ENCODE measurements at places on chromosomes 2 and 18.

DNA sequence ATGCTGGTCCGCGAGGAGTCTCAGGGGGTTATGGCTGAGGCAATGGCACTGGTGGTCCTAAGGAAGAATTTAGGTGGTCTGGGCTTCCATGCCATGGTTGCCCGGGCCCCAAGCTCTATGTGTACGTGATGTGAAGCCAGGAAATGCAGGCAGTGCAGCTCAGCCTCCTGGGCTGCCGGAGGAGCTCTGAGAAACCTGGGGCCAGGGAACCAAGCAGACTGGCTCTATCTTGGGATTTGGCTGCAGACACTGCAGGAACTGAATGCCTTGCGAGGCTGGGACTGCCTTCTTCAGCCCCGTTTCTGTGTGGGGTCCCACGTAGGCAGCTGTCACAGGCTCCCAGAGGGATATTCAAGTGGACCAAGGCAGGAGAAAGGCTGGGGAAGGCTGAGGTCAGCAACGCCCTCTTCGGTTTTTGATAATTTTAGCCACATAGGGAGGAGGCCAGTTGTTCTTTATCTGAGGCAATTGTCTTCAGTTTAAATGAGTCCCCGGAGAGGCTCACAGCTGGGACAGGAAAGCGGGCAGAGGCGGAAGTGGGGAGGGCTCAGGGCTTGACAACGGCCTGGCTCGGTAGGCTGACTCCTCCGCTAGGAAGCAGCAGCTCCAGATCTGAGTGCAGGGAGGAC is 77.7 kb downstream of the RHOB start:
- no peak overlapping the region for H3K4me3 ChIP-seq
- H3K27ac ChIP-seq = no peak overlapping the region
- H3K36me3 ChIP-seq = no peaks in the 10 kb centered on the region
- H3K4me1 ChIP-seq = peaks cover 12% of the 10 kb centered on the region
- no peaks in the 10 kb centered on the region for H3K27me3 ChIP-seq
- no peak for DNase-seq

GRCh38 chr18:54052732-54053429 is 171.6 kb downstream of the MBD2 start:
- DNase-seq = no peak
- no peaks in the 10 kb centered on the region for H3K4me1 ChIP-seq
- no peak overlapping the region for H3K4me3 ChIP-seq
- no peak overlapping the region for H3K27ac ChIP-seq
- H3K27me3 ChIP-seq = no peaks in the 10 kb centered on the region
- H3K36me3 ChIP-seq = no peaks in the 10 kb centered on the region

GRCh38 chr2:204449977-204450376 is 95.3 kb upstream of the PARD3B start:
- no peak overlapping the region for H3K27ac ChIP-seq
- H3K27me3 ChIP-seq = no peaks in the 10 kb centered on the region
- DNase-seq = no peak
- no peak overlapping the region for H3K4me3 ChIP-seq
- no peaks in the 10 kb centered on the region for H3K36me3 ChIP-seq
- H3K4me1 ChIP-seq = peaks cover 10% of the 10 kb centered on the region

- no peaks in the 10 kb centered on the region for H3K36me3 ChIP-seq
- DNase-seq = no peak
- no peak overlapping the region for H3K27ac ChIP-seq
- H3K4me1 ChIP-seq = peaks cover 2% of the 10 kb centered on the region
Measured at GRCh38 chr2:37916512-37917082, 8.5 kb upstream of the RMDN2 start.

DNA sequence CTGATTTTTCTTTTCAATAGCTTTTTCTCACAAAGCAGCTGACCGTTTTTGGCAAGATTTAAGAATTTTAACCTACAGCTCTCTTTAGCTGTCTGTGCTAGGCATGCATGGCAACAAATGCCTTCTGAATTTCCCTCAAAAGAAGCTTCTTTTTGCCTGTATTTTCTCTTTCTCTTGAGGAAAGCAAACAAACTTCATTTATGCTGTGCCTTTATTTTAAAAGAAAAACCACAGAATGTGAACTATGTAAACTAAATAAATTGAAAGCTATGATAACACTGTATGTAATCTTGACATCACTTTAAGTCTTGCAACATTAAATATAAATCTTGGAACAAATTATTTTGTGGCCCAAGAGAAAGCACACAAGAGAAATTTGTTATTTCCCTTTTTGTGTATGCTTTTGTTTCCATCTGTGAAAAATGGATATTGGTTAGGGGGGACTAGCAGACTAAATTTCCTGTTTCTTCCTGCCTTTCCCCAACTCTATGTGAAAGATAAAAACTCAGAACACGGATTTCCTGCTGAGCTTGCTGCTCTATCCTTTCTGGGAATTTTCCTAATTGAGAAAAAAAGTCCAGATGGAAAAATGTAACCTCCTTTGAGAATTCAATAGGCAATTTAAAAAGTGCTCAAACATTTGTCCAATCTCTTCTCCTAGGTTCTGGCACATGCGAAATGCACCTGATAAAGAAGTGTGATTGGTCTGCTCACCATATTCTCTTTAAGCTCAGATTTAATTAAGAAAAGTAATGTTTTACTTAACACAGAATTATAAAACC is 20.9 kb upstream of the TFPI start:
- no peak overlapping the region for H3K27ac ChIP-seq
- no peaks in the 10 kb centered on the region for H3K27me3 ChIP-seq
- no peaks in the 10 kb centered on the region for H3K36me3 ChIP-seq
- no peak overlapping the region for H3K4me3 ChIP-seq
- H3K4me1 ChIP-seq = no peaks in the 10 kb centered on the region
- no peak for DNase-seq

- no peak overlapping the region for H3K4me3 ChIP-seq
- H3K27me3 ChIP-seq = no peaks in the 10 kb centered on the region
- H3K36me3 ChIP-seq = no peaks in the 10 kb centered on the region
- DNase-seq = no peak
- H3K4me1 ChIP-seq = no peaks in the 10 kb centered on the region
Measured at GRCh38 chr2:180012523-180012922, 5.4 kb upstream of the CWC22 start.

Data from HCT116 (cell line).